ENCODE measurements at places on chromosomes 3 and 15.

- DNase-seq, result no peak
Measured at GRCh38 chr3:188160751-188161150, 6.8 kb downstream of the LPP start.

DNA sequence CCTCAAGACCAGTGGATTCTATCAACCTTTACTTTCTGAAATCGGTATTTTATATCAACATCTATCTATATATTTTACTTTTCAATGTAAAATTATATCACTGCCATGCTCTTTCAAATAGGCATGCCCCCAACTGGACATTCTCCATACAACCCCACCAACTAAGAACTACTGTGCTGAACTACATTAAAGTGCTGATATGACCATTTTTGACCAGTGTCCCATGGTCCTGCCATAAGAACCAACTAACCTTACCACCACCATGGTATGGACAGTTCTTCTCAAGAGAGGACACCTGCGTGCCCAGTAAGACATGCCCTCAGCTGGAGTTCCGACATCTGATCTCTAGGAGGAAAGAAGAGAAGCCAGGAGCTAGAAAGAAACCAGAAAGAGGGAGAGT, 15.6 kb downstream of the POMGNT2 start:
- no peak for DNase-seq

DNA sequence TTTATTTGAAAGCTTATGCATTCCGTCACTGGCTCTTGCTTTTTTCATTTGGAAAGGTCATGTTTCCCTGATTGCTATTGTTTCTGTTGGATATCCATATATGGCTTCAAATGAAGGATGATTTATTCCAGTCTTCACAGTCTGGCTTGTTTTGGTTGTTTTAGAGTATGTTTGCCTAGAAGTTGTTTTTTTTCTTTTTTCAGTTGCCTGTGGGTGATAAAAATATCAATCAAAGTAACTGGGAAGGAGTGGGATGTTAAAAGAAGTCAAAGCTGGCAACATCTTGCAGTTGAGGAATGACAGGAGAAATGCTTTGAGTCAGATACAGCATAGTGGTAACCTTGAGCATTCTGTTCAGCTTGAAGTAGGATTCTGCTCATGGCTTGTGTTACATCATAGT, 610.5 kb downstream of the PLOD2 start:
- no peak for DNase-seq

DNA sequence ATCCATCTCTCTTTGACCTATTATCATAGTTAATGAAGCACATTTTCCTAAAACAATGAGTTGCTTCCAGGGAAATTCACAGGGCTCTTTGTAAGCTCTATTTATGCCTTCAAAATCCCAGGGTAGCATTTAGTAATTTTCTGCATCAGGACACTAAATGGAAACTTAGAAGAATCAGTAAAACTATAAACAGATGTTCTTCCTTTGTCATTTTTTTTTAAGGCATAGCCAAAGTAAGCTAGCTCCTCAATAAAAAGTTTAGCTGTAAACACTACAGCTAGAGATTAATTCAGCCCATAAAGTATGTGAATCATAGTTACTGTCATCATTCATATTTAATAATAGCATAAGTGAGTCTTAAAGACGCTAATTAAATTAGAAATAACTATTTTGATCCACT, 79.3 kb downstream of the RPL22L1 start:
- DNase-seq, result no peak

GRCh38 chr3:13150624-13151023, 77.4 kb upstream of the IQSEC1 start:
- no peak for DNase-seq

DNA sequence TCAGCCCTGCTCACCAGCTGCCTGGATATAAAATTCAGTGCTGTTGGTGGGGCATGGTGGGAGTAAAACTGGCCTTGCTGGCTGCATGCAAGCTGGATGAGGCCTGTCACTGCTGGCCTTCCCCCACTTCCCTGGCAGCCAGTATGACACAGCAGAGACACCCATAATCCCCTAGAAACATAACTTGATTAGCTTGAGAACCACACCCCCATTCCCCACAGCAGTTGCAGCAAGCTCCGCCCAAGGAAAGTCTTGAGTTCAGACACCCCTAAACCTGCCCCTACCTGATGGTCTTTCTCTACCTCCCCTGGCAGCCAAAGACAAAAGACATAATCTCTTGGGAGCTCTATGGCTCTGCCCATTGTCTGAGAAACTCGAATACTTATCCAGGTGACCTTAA, 405.1 kb upstream of the NECTIN3 start:
- no peak for DNase-seq

GRCh38 chr3:141864281-141864970, 12.0 kb upstream of the ATP1B3 start:
- no peak for DNase-seq

GRCh38 chr15:38740206-38740605, 175.6 kb upstream of the RASGRP1 start:
- DNase-seq, result no peak

GRCh38 chr3:11542551-11542950, 101.2 kb downstream of the VGLL4 start:
- DNase-seq, result no peak

DNA sequence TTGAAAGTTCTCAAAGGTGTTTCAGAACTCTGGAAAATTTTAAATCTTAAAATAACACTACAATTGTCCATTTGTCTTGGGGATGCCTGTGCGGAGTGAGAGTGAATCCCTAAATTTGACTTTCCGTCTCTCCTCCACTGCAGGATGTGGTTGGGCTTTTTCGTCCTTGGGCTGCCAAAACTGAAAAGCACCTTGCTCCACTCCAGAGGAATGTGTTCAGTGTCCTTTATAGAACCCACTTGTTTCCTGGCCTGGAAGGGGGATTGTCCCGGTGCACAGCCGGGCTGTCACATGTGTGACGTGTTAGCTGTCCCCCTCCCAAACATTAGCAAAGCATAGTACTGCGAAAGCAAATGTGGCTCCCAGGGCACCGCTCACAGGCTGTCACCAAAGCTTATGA, 69.6 kb upstream of the ATP10A start:
- DNase-seq, result no peak

- no peak for DNase-seq
Measured at GRCh38 chr15:53158995-53159394, 368.9 kb upstream of the ONECUT1 start.

GRCh38 chr15:100194996-100195395, 146.8 kb downstream of the ADAMTS17 start:
- DNase-seq, result no peak

DNA sequence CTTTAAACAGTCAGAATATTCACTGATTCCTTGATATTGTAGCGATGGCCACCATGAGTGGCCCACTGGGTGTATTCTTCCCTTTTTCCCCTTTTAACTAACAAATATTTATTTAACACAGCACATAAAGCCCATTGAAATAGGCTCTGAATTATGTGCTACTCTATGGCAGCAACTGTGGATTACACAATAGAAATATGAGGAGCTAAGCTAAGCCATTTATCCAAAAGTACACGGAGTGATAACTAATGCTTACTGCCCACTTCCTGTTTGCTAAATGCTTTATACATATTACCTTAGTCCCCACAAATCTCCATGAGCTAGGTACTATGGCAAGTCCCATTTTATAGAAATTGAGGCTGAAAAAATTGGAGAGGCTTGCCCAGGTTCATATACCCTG, 17.9 kb downstream of the ILDR1 start:
- no peak for DNase-seq

DNA sequence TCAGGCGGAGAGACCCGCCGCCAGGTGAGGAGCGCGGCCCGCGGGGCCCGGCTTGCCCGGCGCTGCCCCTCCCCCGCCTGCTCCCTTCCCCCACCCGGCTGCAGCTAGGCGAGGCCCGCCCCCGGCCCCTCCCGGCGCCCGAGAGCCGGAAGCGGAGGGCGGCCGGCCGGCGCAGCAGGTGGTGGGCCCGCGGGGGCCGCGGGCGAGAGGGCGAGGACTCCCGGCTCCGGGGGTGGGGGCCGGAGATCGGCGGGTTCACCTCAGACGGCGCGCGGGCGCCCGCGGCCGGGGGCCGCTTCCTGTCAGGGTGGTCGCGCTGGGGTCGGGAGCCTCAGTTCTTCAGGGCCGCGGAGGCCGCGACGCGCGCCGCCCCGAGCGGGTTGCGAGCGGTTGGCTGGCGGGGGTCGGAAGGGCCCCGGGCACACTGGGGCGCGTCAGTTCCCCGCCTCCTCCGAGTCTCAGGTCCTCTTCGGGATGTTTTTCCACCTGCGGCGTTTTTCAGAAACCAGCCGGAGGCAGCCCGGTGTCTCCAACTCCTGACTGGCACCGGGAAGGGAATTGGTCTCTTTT, 395 bp downstream of the ZFAND6 start:
- DNase-seq, result no peak

GRCh38 chr3:5485427-5485826, 297.9 kb downstream of the EDEM1 start:
- DNase-seq, result no peak

GRCh38 chr3:170599091-170599490, 13.2 kb upstream of the SLC7A14 start:
- no peak for DNase-seq

DNA sequence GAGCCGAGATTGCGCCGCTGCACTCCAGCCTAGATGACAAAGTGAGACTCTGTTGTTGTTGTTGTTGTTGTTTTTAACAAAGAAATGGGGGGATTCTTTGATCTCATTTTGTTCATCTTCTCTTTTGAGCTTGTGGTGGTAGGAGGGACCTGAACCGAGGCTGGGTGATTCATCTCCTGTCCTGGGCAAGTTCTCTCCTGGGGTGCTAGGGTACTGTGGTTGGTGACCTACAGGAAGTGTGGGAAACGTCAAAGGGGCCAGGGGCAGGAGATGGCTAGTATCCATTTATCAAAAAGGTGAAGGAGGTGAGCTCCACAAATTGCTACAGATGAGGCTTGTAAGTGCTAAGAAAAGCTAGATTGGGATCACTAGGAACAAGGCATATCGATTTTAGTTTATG, 14.3 kb downstream of the PPCDC start:
- no peak for DNase-seq

GRCh38 chr3:156668073-156668763, 6.2 kb upstream of the TIPARP start:
- DNase-seq, result no peak

GRCh38 chr3:17915341-17915740, 172.9 kb upstream of the TBC1D5 start:
- DNase-seq, result no peak

DNA sequence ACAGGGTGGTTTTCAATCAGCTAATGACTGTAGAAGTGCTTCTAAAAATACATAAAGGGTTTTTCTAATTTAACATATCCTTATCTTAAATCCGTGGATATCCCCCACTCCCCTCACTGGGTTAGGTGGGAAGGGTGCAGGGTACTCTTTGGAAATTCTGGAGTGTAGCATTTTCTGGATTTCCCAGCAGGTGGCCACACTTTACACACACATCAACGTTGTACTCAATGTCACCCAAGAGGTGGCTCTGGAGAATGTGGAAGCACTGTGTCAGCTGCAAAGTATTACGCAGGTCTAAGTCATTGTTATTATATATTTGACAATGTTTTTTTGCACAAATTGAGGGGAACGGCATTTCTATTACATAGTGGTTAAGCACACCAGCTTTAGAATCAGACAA, 168.8 kb downstream of the CHDH start:
- DNase-seq, result no peak

Measured in NCI-H1694 (cell line).